Fibroblast of skin of abdomen (primary cell): ENCODE measurements at places on chromosomes 11 and 22.
A peak's percentile ranks its signal among the peaks of the same experiment; 100 is the strongest.

DNA sequence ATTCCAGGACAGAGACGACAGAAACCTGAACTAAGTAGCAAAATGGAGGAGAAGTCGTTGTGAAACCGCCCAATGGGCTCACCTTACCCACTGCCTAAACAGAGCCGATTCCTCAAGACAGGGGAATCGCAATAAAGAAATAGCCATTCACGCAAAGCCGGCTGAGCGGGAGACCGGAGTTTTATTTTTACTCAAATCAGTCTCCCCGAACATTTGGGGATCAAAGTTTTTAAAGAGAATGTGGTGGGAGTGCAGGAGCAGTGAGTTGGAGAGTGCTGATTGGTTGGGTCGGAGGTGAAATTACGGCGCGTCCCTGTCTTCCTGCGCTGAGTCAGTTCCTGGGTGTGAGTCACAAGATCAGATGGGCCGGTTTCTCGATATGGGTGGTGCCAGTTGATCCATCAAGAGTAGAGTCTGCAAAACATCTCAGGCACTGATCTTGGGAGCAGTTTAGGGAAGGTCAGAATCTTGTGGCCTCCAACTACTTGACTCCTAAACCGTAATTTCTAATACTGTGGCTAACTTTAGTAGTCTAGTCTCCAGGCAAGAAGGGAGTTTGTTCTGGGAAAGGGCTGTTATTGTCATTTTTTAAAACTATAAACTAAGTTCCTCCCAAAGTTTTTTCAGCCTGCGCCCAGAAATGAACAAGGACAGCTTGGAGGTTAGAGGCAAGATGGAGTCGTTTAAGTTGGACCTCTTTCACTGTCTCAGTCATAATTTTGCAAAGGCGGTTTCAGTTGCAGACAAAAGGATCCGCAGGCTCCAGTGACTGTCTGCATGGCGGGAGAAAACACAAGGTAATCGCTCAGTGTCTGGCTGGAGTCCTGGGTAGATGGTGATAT lies 34.1 kb downstream of the OR4D9 start:
- no peak for DNase-seq

GRCh38 chr11:47233989-47234668 lies 14.5 kb downstream of the ACP2 start:
- DNase-seq, result peak; percentile 69

GRCh38 chr22:44409211-44409973 lies 88.6 kb downstream of the RTL6 start:
- no peak for DNase-seq

- no peak for DNase-seq
Measured at GRCh38 chr11:126475014-126475991, 119.8 kb downstream of the ST3GAL4 start.

DNA sequence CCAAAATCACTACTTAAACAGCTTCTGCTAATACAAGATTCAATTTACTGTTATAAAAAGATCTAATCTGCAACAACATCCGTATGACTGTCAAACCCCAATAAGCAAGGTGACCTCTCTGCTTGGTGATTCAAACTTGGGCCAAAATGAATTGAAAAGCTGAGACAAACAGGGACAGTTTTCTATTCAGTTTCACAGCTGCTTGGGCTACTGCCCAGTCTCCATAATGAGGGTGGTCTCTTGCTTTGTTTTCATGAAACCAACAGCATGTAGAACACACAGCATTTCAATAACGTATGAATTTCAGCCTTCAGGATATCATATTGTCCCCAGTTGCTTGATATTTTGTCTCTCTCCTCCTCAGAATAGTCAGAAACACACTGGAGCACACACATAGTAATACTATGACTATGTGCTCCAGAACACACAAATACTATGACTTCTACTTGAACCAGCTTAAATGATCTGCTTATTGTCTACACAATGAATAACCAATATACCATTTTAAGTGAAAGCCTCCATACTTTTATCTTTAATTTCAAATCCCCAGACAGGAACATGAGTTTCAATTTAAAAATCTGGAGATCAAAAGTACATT lies 285.0 kb downstream of the TTC28 start:
- DNase-seq, result no peak

GRCh38 chr22:42752230-42752746 lies 31.6 kb upstream of the A4GALT start:
- DNase-seq, result no peak

- no peak for DNase-seq
Measured at GRCh38 chr11:45446998-45447397, 160.9 kb upstream of the SYT13 start.

DNA sequence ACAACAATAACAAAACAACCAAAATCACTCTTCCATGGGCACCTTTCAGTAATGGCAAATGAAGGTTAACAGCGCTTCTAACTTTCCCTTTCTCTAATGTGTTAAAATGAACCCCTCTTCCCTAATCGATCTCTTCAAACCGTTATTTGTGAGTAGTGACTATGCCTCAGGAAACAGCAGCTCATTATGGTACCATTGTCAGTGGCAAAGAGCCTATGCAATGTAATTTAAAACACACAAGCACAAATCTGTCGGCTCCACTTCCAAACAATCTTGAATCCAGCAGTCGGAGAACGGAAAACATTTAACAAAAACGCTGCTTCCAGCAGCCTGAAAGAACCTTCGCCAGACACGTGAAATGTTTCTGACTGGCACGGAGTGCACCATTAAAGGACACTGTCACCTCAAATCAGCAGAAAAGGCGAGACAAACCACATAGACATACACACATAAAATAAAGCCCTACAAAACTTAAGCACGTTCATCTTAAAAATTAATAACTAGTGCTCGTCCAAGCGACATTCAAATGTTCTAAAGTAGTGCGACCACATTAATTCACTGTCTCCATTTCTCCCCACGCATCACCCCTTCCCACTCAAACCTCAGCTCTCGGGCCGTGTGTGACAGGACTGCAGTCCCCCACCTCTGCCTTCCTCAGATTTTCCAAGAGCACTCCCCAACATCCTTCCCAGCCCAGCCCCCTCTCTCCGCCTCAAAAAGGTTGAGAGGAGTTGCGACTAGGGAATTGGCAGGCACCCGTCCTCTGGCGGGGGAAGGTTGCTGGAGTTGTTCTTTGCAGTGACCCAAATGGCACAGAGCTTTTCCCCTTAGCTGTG lies 748 bp downstream of the RAB30 start:
- DNase-seq, result no peak

GRCh38 chr11:114846416-114846791 lies 168.1 kb downstream of the NXPE2 start:
- peak; percentile 9 for DNase-seq

DNA sequence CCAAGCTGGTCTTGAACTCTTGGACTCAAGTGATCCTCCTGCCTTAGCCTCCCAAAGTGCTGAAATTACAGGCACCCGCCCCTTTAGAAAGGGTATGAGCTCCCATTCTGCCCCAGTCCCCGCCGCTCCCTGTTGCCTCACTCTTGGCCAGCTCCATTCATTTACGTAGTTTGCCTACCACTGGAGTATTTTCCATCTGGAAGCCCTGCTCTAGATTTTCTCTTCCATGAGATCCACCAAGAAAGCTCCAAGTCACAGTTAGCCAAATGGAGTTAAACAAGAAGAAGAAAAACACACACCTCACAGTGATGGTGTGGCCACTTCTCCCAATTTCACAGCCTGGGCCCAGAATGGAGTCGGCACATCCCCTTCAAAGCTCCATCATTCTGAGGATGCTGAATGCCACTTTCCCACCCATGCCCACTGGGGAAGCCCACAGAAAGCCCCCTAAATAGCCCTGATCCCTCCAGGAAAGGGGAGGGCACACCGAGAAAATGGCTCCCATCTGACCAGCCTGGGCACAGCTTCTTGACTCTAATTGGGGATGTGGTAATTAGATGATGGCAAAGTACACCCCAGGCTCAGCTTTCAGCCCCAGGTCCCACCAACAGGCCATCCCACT lies 381.2 kb downstream of the MN1 start:
- no peak for DNase-seq

GRCh38 chr11:18315893-18316292 lies 6.0 kb downstream of the HPS5 start:
- DNase-seq, result no peak

GRCh38 chr11:73376803-73377629 lies 817 bp downstream of the RELT start:
- DNase-seq, result peak; percentile 73

GRCh38 chr22:20456064-20456721 lies 18.6 kb upstream of the SCARF2 start:
- peak; percentile 84 for DNase-seq

GRCh38 chr11:35114906-35115687 lies 23.9 kb upstream of the CD44 start:
- no peak for DNase-seq

GRCh38 chr11:128879817-128880216 lies 11.3 kb upstream of the KCNJ5 start:
- no peak for DNase-seq

DNA sequence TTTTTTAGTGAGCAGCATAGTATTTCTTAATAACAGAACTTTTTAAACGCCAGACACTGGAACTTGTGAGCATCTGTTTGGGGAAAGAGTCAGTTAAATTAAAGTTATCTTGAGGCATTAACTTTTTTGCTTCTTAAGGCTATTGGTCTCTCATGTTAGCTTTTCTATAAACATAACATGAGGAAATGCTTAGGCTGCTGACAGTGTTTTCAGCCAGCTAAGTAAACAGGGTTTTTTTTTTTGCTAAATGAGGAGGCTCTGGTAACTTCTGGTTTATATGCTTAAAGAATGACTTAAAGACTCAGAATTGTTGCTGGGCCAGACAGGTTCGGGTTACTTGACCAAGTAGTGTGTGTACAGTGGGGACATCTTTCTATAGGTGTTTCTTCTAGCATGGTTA lies 95.8 kb upstream of the ALKBH3 start:
- DNase-seq, result no peak

- no peak for DNase-seq
Measured at GRCh38 chr11:8871962-8872361, 39.0 kb upstream of the AKIP1 start.
